Muscle of leg (tissue), 16 donors: ENCODE measurements at places on chromosomes 7 and 10. TPM values are rescaled to one million over a fixed set of nuclear protein-coding genes. Genes with fewer than 3 reads are reported as not detected.

DNA sequence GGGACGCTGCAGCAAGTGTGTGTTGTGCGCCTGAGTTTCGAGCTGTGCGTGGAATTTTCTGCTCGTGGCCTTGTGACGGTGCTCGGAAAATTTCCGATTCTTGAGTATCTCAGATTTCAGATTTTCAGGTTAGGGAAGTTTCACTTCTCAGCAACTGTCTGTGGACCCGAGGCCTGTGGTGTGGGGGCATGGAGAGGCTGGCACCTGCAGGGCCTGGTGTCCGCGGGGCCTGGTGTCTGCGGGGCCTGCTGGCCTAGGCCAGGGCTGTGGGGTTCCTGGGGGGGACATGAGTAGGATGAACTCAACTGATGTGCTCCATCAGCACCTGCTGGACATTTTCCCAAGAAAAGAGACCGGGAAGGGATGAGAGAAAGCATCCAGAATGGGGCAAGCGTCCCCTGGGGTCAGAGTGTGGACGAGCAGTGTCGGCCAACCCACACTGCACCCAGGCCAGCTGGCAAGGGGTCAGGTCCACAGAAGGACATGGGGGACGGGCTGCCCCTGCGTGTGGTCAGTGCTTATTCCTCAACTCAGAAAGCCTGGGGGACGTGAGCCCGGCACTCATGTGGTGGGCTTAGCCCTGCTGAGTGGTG is 31.3 kb upstream of the SHH start:
- DNase-seq = no peak

Gene FGL2
- total RNA-seq = 21.7 TPM

Gene GNAT3
- total RNA-seq = not detected

Gene AKR1C4
- total RNA-seq = not detected

DNA sequence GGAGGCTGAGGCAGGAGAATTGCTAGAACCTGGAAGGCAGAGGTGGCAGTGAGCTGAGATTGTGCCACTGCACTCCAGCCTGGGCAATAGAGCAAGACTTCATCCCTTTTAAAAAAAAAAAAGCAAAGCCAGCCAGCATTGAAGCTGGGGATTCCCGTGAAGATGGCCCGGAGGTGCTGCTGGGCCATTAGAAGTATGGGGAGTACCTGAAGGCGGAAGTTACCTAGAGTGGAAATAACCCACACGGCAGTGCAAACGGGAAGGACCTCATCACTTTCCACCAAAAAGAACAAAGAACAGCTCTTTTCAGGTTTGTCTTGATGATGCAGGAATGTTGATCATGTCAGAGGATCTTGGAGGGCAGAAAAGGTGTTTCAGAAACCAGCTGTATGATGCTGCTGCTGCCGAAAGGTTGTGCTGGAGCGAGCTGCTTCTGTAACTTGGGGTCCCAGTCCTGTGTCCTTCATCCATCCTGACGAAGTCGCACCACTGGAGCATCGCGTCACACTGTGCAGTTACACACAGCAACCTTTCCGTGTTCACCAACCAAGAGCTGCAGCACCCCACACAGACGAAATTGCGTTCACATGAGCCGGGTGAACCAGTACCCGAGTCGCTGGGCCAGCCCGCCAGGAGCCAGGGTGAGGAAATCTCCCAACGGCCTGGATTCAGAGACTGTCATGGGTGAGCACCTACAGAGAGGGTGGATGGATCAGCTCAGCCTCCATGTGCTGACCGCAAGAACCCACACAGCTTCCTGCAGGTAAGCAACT is 8.2 kb downstream of the ZFAND2A start:
- no peak for DNase-seq

Gene GTPBP10
- total RNA-seq = 18.3 TPM

Gene MKLN1
- total RNA-seq = 36.5 TPM

- no peak for DNase-seq
Measured at GRCh38 chr7:100884736-100885439, 4.6 kb downstream of the UFSP1 start.

DNA sequence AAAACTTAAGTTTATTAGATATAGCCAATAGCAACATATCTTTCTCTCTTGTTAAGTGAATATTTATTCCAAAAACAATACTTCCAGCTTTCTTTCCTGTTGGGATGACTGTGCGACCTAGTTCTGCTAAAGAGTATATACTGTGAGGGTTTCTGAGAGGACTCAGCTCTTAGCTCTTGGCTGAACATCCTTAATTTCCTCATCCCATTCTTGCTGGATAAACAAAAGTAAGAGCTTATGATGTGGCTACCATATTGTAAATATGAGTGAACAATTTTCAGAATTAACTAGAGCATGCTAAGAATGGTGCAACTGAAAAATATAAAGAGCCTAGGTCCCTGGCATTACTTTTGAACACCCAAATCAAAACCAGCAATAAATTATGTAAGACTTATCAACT is 279.5 kb upstream of the GNAI1 start:
- no peak for DNase-seq

Gene PTPRE
- total RNA-seq = 5.5 TPM

Gene GBX1
- 0.44 TPM for total RNA-seq

DNA sequence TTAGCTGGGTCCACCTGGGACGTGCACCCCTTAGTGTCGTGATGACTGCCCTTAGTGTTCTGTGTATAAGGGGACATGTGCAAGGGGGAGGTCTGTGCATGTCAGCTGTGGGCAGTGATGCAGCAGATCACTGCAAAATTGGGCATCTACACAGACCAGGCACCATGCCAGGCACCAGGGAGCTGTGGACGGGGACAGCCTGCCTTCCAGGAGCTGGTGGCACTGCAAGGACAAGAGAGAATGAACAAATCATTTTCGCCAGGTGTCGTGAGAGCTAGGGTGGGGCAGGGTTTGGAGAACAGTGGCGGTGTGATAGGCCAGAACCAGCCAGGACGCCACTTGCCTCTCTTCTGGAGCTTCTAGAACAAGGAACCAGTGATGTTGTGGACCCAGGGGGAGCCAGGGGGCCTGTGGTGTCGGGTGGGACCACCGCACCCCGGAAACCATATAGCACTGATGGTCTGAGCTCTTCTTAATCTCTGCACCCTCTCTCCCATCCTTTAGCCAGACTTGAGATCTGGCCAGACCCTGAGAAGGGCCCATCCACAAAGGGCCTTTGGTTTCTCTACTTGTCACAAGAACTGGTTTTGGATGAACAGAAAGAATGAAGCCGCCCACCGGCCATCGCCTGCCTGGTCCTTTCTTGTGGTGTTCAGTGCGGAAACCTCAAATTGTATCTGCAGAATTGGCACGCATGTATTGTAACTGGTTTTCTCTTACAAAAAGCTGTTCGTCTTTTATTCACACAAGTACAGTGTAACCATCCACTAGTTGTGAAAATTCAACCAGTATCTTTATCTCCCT is 30.7 kb downstream of the PRF1 start:
- no peak for DNase-seq

Gene ASZ1
- not detected for total RNA-seq
